ENCODE measurements at places on chromosomes 13 and 19. TPM values are rescaled to one million over a fixed set of nuclear protein-coding genes. Genes with fewer than 3 reads are reported as not detected.

Gene SHANK1
- total RNA-seq: not detected

Gene SLC15A1
- not detected for total RNA-seq

Gene ATCAY
- total RNA-seq: 0.03 TPM

DNA sequence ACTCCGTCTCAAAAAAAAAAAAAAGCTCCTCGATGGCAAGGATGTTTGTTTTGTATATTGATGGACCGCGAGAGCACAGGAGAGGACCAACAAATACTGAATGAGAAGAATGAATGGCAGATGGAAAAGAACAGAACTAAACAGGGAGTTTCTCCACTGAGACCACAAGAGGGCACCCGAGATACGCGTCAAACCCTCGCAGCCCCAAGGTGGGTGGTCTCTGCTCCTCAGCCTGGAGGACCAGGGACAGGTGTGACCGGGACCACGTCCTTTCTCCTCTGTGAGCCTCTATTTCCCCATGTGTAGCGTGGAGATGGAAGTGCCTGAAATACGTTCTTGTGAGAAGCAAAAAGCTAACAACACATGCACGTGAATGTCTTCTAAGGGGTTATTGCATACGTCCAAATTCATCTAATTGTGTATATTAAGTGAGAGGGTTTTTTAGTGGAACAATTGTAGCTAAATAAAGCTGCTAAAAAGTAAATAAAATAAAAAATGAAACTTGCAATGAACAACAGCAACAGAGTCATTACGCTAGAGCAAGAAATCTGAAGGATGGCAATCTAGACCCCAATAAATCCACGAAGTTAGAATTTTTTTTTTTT lies 8.3 kb upstream of the CDC42EP5 start:
- DNase-seq: peak; percentile 32

DNA sequence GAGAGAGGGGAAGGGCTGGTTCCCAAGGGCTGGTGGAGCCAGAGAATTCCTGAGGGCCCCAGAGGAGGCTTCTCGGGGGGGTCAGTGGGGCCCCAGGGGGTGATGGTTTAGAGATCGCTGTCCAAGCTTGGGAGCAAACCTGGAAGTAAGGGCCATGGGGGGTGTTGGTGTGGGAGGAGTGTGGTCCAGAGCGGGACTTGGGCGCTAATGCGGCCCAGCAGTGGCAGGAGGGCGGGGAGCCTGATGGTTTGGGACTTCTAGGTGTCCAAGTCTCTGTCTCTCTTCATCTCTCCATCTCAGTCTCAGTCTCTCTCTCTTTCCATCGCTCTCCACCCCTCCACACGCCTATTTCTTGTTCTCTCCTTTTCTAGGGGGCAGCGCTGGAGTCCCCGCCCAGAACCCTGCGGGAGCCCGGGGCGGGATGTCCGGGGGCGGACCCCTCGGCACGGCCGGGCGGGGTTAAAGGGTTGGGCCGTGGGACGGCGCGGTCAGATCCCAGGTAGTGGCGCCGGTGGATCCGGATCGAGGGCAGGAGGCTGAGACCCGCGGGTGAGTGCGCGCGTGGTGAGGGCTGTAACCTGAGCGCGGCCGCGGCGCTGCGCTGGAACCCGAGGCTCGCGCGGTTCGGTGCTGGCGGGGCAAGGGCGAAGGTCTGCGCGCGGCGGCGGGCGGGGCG lies at the start of gene CYP4F22:
Gene CYP4F22, plus strand, starts transcription at position 491 of the 676 bp plus-strand sequence. CDS start 16,812 bp downstream, outside the sequence.
- no peak for DNase-seq

- DNase-seq: no peak
Measured at GRCh38 chr19:2260341-2260805, 4.2 kb upstream of the JSRP1 start.

DNA sequence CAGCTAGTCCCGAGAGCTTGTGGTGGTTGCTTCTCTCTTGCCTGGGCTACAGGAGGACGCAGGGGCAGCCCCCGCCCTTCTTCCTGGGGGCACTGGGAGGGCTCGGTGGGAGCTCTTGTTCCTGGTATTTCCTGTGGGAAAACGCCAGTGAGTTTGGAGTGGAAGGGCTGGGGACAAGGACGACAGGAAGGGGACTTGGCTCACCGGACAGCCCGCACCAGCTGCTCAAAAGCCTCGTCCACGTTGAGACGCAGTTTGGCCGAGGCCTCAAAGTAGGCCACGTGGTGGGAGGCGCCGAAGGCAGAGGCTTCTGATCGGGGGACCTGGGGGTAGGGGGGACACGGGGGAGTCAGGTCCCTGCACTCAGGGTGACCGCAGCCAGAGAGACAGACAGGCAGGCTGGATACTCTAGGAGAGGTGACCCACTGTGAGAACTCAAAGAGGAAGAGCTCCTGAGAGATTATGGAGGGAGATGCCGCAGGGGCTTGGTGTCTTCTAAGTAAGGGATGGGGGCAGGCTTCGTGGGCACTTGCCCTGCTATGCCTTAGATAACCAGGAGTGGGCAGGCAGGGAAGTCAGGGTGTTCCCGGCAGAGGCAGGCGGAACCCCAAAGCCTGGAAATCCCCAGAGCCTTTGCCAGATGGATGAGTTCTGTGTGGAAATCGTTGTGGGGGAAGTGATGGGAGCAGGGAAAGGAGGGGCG lies 4.3 kb downstream of the RRAS start:
- DNase-seq: no peak

- no peak for DNase-seq
Measured at GRCh38 chr13:23629566-23630272, 59.5 kb downstream of the TNFRSF19 start.

DNA sequence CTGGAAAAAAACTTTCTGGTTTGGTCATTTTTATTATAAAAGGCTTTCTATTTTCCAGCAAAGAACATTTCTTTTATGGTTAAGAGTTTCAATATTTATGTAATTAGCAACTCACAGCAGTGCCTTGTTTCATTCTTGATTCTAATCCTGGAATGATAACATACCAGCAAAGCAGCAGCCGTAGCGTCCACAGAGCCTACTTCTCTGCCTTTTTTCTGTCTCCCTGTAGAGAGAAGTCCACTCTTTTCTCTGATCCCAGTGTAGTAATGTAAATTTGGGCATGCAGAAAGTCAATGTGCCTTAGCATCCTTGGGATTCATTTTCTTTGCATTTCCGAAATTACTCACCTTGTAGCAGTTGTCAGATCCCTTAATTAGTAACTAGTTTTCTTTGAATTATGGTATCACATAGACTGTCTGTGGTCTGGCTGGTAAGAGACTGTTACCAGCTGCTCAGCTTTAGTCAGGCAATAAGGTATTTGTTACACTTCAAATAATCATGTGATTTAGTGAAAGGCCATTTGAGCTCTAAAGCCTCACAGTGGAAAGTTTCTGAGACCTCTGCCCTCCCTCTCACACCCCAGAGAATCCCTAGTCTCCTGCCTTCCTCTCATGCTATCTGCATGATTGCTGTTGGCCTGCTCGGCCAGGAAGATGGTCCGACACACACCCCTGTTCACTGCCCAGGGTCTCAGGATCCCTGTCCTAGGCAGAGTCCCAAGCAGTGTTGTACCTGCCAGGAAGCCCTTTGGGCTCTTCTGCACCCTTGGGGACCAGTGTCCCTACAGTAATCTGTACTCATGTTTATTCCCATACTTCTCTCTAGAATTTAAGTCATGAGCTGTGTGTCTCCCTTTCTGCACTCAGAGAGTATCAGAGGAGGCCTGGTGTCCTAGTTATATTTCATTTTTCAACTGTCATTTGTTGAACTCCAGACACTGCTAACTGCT lies 86.3 kb downstream of the LRCH1 start:
- no peak for DNase-seq

DNA sequence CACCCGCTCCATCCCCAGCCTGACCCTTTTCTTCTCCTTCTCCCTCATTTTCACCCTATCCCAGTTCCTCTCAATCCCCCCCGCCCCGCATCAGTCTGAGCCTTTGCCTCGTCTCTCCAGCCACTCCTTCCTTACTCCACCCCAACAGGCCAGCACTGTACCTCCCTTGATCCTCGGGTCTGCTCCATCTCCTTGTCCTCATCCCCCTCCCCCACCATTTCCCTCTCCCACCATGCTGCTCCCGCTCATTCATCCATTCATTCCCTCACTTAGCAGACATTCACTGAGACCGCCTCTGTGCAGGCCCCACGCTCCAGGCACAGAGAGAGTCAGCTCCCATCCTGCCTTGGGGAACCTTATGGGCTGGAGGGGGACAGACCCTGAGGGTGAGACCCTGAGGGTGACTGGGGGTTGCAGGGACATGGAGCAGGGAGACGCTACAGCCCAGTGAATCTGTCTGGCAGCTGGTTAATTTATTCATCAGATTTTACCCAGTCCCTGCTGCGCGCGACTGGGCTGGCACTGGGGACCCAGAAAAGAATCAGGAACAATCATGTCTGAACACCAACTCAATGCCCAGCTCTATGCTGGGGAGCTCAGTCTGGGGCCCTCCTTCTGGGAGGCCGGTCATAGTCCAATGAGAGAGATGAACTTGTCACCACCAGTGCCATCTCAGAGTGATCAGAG lies 881 bp downstream of the ARHGAP33 start:
- DNase-seq: no peak

DNA sequence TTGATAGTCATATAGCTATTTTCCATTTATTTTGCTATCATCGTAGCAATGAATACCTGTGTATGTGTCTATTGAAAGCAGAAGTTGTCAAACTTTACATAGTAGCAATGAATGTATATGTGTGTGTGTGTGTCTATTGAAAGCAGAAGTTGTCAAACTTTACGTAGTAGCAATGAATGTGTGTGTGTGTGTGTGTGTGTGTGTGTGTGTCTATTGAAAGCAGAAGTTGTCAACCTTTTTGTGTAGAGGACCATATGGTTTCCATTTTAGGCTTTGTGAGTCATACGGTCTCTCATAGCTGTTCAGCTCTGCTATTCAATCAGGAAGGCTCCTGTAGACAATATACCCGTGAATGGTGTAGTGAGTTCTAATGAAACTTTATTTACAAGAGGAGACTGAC lies 20.8 kb downstream of the NLRP4 start:
- no peak for DNase-seq

DNA sequence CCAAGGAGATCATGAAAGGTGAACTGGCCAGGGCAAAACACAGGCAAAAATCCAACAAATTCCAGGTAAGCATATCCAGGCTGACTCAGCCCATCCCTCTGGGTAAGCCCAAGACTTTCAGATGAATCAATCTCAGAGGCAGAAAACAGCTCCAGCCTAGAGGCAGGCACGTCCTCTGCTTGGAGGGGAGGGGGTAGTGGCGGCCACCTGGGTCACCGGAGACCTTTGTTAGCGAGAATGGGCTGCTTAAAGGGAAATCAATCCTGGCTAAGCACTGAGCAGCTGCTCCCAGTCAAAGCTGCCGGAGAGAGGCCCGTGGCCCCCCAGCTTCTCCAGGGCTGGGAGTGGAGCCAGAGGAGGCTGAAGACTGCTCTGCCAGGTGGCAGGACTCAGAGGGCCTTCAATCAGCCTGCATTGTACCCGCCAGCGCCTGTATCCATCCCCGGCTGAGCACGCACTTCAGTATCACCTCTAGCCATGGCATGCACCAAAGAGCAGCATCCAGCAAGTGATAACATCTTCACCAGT lies 48.2 kb downstream of the PIN1 start:
- no peak for DNase-seq

DNA sequence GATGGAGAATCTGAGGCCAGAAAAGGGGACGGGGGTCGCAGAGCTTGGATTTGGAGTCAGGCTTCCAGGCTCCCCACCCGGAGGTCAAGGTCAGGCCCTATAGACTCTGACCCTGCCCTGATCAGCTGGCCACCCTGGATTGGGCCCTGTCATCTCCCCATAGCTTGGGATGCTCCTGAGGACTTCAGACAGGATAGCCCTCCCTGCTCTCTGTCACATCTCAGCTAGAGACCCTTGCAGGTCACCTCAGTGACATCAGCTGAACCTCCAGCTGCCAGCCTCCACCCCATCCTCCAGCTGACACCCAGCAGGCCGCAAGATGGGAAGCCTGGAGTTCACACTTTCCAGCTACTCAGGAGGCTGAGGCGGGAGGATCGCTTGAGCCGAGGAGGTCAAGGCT lies 2.8 kb upstream of the TPM4 start:
- no peak for DNase-seq

- no peak for DNase-seq
Measured at GRCh38 chr13:60467098-60467497, 70.1 kb downstream of the TDRD3 start.

DNA sequence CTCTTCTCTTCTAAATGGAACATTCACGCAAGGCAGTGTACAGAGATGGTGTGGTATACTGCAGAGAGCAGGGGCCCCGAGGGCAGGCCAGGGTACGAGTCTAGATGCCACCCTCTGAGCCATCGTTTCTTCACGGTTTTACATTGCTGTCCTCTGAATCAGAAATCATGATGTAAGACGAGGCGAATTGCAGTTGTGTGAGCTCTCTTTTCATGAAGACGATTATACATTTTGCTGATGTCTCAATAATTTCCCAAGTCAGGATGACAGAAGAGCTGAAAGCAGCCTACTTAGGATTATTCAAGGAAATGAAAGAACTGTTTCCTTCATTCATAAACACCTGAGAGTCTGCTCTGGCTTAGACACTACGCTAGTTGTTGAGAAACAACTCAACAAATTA lies 93.8 kb upstream of the RNF113B start:
- DNase-seq: no peak
